RPMI7951 (cell line): ENCODE measurements at places on chromosomes 2 and 18.

DNA sequence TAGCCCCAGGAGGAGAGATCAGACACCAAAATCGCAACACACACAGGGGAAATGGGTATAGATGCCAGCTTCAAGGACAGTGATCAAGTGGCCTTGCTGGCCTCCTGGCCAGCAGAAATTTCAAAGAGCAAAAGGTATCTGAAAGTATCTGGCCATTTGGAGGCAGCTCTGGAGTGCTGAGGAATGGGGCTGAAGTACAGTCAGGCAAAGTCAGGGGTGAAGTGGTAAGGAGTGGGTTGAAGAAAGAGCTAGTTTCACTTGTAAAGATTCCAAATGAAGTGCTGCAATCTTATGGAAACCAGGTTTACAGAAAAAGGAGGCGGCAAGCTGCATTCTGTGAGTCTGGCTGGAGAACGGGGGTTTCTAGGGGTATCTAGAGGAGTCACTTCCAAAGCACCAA, 19.2 kb upstream of the PCBP1 start:
- DNase-seq = no peak

GRCh38 chr2:46945671-46946070, 30.1 kb upstream of the MCFD2 start:
- DNase-seq = no peak

DNA sequence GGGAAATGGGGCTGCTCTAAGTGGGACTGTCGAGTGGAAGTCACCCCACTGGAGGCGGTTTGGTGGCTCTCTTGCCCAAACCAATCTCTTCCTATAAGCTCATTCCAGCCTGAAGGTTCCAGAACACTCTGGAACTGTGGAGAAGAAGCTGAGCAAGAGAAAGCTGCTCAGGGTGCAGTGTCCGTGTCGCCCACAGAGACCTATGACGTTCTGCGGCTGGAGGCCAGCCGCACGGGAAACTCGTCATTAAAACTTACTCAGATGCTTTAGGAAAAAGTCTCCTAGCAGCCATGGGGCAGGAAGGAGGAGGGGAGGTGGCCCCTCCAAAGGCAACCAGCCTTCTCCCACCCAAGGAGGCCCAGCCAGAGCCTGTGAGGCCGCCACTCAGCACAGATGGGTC, 41.7 kb downstream of the ADCY3 start:
- DNase-seq = no peak

DNA sequence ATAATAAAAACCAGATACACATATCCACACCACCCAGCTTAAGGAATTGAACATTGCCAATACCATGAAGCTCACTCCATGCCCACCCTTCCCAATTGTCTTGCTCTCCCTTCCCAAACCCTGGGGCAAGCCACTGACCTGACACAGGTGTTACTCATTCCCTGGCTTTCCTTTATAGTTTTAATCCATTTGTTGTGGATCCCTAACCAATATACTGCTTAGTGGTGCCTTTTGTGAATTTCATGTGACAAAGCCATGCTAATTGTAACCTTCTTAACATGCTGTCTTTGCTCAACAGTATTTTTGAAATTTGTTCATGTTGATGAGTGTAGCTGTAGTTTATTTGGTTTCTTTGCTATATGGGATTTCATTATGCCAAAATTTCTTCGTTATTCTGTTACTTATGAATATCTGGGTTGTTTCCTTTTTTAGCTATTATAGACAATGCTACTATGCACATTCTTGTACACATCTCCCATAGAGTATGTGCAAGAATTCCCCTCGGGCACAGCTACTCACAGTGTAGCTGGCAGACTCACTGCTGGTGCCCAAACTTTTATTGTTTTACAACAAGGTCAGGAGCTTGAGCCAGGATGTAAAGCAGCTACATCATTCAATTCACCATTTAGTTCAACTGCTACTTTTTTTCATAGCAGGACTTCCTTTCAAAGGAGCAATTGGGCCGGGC, 90.8 kb upstream of the ATL2 start:
- DNase-seq = peak; percentile 42

DNA sequence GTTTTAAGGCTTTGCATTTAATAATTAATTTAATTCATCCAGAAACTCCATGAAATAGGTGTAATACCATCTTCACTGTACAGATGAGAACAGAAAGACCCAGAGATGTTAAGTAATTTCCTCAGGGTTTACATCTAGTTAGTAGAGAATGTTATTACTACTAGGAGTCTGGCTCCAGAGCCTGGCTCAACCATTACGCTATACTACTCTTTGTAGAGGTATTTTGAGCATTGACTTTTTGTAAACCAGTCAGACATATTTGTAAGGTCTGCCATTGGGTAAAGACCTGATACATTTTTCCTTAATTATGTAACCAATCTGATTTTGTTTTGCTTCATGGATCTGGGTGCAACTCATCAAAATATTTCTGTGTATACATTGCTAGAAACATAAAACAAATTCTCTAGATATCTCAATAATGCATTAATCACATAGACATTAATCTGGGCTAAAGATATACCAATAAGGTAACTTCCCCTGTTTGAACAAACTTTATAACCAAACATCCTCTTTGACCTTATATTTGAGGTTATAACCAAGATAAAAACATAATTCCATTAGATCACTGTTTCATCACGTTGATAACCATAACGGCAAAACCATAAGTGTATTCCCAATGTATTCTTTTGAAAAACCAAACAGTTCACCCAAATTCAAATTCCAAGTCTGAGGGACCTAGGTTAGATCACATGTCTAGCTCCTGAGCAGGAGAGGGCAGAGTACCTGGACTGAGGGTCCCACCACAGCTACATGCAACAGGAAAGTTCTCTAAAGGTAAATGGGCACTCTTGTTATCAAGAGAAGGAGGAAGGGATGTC, 135.0 kb downstream of the IKZF2 start:
- no peak for DNase-seq

DNA sequence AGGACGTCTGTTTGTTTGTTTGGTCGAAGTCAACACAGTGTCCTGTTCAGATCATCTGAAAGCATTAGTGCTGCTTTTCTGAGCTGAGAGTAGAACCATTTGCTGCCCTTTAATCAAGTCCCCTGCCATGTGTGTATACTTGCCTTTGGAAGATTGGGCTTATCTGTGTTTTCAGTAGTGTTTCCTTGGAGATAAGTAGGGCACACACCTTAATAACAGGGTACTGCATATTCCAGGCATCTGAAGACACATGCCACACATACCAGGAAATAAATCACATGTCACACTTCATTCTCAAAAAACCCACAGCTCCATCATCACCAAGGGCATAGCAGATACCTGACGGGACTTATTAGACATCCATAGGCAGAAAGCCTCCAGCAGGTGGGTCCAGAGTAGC, 157.4 kb downstream of the SOX11 start:
- no peak for DNase-seq
